HCT116 (cell line): ENCODE measurements at places on chromosomes 16 and 17. TPM values are rescaled to one million over a fixed set of nuclear protein-coding genes. Genes with fewer than 3 reads are reported as not detected.

Gene HSF5
- total RNA-seq: not detected

GRCh38 chr17:72400488-72400827, 279.6 kb downstream of the SOX9 start:
- DNase-seq: no peak

DNA sequence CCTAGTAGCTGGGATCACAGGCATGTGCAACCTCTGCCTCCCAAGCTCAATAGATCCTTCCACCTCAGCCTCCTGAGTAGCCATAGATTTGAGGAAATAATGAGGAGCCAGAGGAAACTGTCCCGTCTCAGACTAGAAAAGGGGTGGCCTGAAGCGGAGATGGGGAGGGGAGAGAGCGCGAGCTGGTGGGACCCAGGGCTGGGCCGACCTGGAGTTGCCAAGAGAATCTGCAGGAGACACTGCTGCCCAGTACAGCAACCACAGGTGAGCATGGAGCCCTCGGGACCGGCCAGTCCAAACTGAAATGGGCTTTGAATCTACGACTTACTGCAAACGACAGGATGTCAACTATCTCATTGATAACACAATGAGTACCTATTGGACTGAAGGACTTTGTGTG, 24.3 kb downstream of the CD300A start:
- no peak for DNase-seq

Gene KCNJ12
- total RNA-seq: 5.8 TPM

GRCh38 chr16:2432801-2433505, 3.7 kb downstream of the CCNF start:
- DNase-seq: no peak

DNA sequence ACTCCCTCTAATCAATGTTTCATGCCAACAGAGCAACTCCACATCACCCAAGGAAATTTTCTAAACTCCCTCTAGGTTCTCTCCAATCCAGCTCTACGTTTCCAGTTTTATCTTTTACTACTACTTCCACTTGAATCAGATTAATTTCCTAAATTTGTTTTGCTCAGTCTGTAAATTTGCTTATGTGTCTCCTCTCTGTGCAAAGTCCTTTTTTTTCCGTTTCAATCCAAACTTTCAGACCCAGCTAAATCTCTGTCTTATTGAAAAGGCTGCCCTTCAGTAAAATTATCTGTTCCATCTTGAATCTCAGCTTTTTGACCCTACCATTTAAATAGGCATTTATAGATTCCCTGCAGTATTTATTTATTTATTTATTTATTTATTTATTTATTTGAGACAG, 61.4 kb upstream of the COX10 start:
- DNase-seq: no peak

DNA sequence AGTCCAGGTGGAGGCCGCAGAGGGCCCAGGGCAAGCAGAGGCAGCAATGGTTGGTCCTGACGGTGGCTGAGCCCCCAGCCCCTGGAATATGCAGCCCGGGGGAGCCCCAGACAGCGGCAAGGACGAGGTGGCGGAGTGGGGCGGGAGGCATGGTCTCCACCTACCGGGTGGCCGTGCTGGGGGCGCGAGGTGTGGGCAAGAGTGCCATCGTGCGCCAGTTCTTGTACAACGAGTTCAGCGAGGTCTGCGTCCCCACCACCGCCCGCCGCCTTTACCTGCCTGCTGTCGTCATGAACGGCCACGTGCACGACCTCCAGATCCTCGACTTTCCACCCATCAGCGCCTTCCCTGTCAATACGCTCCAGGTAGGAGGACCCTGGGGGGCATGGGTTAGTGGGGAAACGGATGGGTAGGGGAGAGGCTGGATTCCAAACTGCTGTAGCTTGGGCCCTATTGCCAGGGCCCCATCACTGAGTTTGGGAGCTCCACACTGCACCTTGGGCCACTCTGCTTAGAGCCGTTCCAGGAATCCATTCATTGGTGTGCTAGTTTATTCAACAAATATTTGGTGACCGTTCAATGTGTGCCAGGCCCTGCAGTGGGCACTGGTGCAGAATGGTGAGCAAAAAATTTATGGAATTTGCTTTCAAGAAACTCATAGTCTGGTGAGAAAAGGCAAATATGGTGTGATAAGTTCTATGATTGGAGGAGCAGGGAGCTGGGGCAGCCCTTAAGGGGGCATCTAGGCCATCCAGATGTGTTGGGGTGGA, 3.8 kb downstream of the RASL10B start:
- no peak for DNase-seq

Gene GUCY2D
- 1.4 TPM for total RNA-seq

Gene IRX3
- total RNA-seq: 2.0 TPM

DNA sequence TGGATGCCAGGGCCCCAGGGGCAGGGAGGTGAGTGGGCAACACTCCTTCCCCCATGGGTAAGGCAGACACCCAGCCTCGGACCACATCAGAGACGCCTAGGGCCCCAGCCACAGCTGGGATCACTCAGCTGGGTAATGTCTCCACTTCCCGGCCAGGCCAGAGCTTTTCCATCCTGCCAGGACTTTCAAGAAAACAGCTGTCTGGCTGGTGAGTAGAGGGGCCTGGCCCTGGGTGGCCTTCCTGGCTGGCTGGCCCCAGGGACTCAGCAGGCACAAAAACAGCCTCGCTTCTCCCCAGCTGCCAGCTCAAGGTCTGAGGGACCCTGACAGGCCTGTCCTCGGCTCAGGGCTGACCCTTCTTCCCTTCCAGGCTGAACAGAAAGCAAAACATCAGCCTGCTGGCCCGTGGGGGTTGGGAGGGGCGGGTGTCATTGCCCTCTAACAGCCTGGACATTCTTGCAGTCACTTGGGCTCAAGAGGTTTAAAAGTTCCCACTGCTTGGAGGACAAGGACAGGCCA, 45.3 kb upstream of the JPH3 start:
- DNase-seq: no peak
